ENCODE measurements at places on chromosomes 3 and 15.

GRCh38 chr3:40574050-40574449 is 49.3 kb downstream of the ZNF621 start:
- no peak for DNase-seq

DNA sequence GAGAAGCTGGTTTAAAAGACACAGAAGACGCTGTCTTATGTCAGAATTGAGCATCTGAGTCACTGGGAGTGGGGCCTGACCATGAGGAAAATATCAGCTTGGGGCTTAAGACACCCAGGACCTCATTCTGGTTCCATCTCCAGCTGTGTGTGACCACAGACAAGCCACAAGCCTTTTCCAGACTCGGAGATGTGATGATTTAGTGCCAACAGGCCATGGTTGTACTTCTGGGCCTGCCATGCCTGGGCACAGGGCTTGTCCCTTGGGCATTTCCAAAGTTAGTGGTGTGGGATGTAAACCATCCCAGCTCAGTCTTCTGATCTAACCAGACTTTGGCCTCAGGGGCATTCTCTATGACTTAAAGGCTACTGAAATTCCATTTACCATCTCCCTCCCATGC is 269.8 kb downstream of the RYR3 start:
- DNase-seq = no peak

GRCh38 chr3:175411946-175412345 is 552.8 kb downstream of the NAALADL2 start:
- DNase-seq = no peak

- DNase-seq = no peak
Measured at GRCh38 chr3:21734746-21735145, 16.3 kb downstream of the ZNF385D start.

DNA sequence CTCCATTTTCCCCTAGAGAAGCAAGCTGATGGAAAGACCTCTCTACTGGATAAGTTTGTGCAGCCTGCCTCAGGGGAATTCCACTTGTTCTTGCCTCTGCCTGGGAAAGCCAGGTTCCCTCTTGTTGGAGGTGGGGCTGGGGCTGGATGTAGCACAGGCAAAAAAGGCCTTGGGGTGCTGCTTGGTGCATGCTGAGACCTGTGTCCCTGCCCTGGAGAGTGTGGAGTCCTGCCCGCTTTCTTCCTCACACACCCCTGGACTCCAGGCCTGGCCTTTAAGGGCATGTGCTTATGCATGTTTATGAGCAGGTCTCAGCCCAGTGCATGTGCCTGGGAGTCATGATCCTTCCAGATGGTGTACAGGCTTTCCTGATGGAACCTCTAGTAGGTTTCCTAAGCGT is 23.5 kb upstream of the JMJD7 start:
- DNase-seq = no peak

GRCh38 chr3:149462051-149462450 is 12.4 kb upstream of the TM4SF4 start:
- DNase-seq = no peak

DNA sequence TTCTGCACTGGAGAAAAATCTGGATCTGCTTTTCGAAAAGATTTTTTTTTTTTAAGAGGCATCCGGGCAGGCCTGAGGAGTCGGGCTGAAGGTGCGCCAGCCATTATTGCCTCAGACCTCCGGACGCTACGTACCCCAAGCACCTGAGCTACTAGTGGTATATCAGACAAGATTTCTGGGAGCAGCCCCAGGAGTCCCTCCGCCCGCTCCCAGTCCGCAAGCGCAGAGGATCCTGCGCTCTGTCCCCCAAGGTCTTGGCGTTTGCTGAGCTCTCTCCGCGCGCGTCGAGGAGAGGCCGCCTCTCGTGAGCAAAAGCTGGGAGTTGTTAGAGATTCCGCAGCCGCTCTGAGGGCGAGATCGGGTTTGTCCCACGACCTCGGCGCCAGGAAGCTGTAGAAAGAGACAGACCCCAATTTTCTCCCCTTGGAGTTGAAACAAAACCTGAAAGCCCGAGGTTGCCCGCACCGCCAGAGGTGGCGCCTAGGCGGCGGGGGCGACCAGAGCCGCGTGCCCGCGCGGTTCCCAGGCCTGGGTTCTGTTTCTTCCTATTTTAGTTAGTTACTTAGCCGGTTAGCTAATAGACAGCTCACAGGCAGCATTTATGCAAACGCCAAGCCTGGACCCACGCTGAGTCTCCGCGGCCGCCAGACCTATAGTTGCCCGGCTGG is 72.5 kb upstream of the POLG start:
- peak; percentile 17 for DNase-seq

GRCh38 chr15:56927816-56928215 is 9.4 kb downstream of the TCF12 start:
- DNase-seq = no peak

- peak; percentile 64 for DNase-seq
Measured at GRCh38 chr3:122356402-122356801, 26.6 kb downstream of the MIX23 start.

DNA sequence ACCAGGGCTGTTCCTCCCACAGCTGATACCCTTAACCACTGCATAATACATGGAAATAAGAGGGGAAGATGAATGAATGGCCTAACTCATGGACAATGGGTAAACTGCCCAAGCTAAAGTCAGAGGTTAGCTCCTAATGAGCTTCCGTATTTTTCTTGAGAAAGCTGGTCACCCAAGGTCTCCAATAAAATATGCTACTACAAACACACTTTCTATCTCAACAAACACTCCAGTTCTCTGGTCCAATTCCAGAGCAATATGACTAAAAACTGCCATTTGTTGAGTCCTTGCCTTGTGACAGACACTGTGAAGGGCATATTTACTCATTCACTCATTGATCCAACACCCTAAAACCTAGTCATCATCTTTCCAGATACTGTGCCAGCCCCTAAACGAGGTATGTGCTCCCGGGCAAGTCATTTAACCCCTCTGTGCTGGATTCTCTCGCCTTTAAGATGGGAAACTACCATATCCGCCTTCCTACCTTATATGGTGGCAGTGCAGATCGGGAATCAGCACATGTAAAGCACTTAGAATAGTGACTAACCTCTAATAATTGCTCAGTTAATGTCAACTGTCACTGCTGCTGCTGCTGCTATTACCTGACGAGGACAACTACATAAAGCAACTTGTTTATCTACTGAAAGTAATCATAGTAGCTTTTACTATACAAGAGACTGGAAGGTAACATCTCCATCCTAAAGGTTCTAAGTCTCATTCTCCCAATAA is 89.1 kb downstream of the XXYLT1 start:
- DNase-seq = no peak

DNA sequence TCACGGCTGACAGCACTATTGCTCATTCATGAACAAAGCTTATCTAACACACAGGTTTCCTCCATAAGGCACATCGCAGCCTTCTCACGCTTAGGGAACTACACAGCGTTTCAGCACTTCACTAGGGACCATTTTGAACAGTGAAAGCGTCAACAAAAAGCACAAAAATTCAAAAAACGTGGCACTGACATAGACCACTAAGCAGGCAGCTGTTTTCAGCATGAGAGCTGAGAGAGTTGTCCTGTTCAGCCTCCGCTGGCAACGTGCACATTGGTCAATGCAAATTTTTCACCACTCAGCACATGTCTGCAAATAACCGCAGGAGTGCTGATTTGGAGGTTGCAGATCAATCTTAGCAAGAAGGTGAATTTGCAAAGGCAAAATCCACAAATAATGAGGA is 109.2 kb downstream of the LRRK1 start:
- no peak for DNase-seq
